GM12864 (cell line): ENCODE measurements at places on chromosomes 4 and X.

DNA sequence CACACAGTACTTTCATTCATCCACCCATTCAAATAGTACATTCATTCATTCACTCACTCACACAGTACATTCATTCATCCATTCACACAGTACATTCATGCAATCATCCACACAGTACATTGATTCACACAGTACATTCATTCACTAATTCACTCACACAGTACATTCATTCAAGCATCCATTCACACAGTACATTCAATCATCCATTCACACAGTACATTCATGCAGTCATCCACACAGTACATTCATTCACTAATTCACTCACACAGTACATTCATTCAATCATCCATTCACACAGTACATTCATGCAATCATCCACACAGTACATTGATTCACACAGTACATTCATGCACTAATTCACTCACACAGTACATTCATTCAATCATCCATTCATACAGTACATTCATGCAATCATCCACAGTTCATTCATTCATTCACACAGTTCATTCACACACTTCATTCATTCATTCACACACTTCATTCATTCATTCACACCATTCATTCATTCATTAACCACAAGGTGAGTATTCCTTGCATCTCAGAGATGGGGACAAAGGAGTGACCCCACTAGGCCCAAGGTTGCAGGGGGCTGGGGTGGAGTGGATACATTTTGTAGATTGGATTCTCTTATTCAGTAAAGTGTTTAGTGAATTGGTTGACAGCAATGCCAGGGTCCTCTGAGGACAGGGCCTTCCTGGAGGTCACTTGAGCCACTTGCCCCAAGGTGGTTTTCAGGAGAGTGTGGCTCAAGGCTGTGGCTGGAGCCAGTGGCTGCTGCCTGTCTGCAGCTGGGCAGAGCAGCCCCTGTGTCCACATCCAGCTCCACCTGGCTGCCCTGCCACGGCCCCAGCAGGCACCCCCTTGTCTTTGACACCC is 4.3 kb upstream of the SPON2 start:
- no peak for DNase-seq

DNA sequence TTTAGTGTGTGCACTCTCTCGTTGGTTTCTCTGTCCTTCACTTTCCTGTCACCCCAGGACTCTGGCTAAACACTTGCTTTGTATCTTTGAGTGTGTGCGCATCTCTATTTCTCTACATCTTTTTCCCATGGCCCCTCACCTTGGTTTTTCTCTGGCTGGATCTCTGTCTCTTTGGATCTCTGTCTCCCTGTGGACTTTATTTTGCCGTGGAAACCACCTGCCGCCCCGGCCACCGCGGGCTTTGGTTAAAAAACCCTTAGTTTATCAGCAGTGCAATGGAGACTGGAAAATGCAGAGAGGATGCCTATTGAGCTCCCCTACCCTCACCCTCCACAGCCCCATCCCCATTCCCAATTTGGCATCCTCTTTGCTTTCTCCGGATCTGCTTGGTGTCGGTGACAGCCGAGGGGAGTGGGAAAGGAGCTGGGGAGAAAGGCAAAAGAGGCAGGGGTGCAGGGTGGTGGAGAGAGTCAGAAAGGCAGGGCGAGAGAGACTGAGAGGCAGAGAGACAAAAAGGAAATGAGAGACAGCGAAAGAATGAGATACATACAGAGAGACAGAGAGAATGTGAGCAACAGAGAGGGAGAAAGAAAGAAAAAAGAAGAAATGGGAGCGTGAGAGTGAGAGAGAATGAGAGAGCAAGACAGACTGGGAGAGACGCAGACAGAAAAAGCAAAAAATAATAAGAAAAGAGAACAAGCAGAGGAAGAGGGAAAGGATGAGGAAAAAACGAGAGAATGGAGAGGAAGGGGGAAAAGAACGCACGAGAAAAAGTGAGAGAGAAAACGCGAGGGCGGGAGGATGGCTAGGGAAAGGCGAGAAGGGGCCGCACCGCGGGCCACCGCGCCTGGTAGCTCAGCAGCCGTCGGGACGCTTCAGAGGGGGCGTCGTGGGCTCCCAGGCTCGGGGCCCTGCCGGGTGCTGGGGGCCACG is 688 bp downstream of the GPR101 start:
- DNase-seq: no peak

DNA sequence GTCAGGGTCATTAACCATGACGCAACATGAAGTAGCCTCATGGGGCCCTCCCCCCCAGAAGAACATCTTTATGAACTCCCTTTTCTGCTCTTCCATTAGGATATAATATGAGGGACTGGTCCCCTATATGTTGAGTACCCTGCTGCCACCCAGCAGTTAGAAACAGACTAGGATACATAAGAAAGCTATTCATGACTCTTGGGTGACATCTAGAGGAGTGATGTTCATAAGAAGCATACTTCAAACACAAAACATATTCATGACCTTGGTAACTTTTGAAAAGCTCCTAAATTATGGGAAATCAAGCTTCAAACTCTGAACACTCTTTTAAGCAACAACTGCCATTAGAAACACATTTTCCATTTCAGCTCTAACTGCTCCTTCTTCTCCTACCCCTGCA is 155.2 kb upstream of the SPIN4 start:
- no peak for DNase-seq

GRCh38 chr4:155903453-155903852 is at the start of gene TDO2:
TSS of gene TDO2 (plus strand) at chr4:155903696. CDS start at chr4:155903759, 63 bp downstream.
- DNase-seq: no peak

- no peak for DNase-seq
These were observed 90.1 kb upstream of the AGA start for GRCh38 chr4:177532358-177532757.

GRCh38 chr4:89222170-89222569 is 85.4 kb downstream of the GPRIN3 start:
- no peak for DNase-seq

DNA sequence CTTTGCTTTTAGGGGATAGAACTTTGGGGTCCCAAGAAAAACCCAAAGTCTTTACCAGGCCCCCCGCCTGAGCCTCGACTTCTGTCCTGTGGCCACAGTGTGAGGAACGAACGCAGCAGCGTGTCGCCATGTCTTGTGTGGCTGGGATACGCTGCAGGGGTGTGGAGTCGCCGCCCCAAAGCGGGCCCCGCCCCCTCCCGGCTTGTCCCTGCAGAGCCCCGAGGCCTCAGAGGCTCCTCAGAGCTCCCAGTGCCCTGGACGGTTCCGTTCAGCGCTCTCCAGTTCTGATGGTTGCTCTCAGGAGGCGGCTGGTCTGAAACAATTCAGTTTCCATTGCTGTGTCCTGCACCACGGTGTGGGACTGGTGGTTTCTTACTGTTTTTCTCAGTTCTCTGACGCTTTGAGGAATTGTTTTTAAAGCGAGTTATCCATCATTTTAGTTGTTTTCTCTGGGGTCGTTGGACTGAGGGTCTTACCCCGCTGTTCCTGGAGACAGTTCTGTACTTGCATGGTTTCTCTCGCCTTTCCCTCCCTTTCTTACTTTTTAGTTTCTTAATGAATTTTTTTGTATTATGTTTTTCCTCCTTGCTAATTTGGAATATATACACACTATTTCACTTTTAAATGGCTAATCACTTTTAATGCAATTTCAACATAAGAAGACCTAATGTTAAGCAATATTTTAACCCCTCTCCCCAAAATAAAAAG is 1.6 kb upstream of the IDUA start:
- no peak for DNase-seq

DNA sequence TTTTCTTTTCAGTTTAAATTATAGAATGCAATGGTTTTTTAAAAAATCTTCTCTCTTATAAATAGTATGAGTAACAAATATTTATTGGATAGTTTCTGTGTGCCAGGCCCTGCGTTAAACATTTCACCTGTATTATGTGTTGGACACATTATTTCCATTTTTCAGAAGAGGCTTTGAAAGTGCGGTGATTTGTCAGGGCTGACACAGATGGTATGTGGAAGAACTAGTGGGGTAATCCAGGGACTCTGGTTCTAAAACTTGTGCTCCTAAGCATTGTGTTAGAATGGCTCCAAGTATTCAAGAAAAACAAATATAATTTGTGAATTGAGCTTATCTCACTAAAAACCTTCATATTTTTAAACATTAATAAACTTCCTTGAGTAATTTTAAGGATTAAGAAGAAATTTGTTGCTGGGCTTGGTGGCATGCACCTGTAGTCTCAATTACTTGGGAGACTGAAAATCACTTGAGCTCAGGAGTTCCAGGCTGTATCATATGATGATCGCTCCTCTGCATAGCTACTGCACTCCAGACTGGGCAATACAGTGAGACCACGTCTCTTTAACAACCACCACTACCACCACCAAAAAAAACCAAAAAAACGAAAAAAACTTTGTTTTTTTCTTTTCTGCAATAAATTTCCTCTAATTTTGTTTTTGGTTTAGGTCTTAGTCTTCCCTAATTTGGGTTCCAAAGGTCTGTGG is 40.0 kb downstream of the RAPGEF2 start:
- no peak for DNase-seq

- no peak for DNase-seq
These were observed 27.5 kb downstream of the YY2 start for GRCh38 chrX:21883258-21883657.

GRCh38 chr4:155544547-155544946 is 122.1 kb upstream of the GUCY1A1 start:
- no peak for DNase-seq

GRCh38 chrX:103236296-103236695 is 18.7 kb downstream of the TCEAL8 start:
- DNase-seq: no peak

DNA sequence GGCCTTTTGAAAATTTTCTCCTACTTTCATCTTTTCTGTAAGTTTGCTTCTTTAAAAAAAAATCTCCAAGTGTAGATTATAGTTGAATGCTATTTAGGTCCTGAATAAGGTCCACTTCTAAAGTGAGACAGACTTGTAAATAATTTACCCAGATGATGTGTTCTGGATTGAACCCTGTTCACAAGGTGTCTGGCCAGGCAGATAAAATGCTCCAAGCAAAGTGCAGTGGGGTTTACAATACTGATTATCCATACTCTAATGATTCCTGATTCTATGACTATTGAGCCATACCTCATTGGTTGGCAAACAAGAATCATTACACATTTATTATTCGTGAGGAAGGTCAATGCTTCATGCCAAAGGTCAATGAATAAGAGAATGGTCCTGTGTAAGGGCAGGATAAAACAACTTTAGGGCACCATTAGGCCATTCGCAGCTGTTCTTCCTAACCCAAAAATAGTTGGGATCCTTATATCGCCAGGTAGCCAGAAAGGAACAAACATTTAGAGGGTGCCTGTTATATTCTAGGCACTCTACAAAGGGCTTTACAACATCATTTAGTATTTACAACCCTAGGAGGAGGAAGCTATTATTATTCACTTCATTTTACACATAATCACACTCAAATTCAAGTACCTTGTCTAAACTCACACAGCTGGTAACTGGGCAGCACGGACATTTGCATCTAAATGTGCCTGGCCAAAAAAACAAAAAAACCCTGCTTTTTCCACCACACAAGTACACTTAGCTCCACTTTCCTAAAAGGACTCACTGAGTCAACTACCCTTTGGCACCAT is 18.6 kb upstream of the SAT1 start:
- DNase-seq: no peak

DNA sequence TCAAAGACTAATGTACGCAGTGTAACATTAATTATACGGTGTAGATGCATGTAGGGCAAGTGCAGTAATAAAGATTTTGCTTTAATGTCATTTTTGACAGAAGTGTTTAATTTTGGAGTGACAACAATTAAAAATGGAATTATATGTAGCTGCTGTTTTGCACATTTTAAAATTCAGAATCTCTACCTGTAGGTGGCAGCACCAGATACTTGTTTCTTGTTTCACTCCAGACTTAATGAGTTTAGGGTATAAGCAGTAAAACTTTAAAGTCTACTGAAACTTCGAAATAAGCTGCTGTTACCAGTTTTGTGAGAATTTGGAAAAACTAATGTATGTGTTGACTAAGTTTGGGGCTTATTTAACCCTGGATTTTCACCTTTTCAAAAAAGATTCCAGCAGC is 144.9 kb downstream of the POLA1 start:
- no peak for DNase-seq

DNA sequence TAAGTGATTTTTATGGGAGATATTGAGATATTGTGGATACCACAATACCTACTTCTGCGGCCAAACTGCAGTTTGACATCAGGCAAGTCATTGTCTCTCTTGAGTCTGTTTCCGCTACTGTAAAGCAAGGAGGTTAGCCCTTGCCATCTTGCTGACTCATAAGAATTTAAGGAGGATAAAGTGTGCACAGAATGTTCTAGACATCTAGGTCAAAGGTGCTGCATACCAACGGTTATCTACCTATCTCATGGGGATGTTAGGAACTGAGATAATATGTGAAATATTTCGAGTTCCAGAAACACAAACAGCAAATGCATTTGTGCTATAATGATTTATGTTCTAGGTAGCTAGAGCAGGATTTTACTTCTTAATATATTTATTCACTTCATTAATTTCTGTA is 211.5 kb upstream of the NR3C2 start:
- DNase-seq: no peak

- DNase-seq: no peak
These were observed 617.7 kb upstream of the GRIA3 start for GRCh38 chrX:122566401-122566800.

DNA sequence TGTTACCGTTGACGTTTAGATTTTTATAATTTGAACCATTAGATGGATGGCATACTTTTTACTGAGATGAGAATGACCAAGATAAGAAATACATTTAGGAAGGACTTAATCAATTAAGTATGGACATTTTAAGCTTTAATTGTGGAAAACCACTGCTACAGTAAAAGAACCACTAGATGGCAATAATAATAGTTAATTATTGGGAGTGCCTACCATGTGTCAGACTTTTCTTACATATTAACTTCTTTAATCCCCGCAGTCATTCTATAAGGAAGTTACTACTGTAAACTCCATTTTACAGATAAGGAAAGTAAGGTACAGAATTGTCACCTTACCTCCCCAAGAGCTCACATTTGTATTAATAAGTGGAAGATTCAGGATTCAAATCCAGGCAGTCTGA is 48.5 kb upstream of the MYOZ2 start:
- no peak for DNase-seq

GRCh38 chr4:56424697-56425514 is 10.5 kb downstream of the PPAT start:
- no peak for DNase-seq

DNA sequence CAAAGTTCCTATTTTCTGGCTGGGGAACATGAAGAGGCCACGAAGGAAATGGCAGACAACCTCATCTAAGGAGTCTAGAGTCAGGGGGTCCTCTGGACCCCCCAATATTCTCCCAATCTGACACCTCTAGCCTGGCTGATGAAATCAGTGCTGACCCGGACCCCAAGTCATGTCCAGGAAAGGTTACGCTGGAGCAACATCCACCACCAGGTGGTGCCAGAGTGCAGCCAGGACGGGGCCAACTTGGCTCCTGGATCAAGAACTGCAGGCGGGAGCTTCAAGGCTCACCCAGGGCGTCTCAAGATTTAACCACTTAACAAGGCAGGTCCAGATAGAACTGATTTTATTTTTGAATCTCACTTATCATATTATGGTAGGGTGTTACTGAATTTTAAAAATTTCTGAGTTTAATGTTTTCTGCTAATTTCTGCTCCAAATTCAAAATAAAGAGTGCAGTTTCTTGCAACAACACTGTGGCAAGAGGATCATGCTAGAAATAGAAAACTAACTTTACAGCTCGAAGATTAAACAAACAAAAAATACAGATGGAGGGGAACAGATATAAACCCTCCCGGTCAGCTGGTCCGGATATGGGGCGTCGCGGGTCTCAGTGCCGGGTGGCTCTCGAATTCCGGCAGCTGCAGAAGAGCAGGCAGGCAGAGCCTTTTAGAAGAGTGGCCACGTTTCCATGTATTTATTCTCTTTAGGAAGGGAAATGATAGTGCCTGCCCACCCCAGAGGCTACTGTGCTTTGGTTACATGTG is 135.5 kb downstream of the AFAP1 start:
- no peak for DNase-seq

GRCh38 chrX:122445466-122445865 is 738.6 kb upstream of the GRIA3 start:
- DNase-seq: no peak
